ENCODE measurements at places on chromosomes 7 and 10.

DNA sequence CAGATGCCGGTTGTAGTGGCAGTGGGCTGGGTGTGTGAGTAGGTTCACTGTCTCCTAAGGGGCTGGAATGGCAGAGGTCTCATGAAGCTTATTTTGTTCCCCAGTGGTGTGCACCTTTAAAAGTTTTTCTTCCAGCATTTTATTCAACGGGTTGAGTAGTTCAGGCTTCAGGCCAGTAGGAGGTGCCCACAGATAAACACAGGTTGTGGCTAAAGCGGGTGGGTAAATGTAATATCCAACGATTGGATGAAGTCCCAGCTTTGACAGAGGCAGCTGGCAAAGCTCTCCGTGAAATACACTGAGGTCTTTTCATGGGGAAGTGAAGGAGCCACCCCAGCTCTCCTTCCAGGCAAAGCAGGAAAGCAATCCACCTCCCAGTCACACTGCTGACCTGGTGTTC lies 339.8 kb upstream of the LRRTM3 start:
- no peak for DNase-seq

- no peak for DNase-seq
Observed at GRCh38 chr10:66762218-66762729, 163.6 kb upstream of the LRRTM3 start.

GRCh38 chr10:15344876-15345285 lies 26.2 kb downstream of the FAM171A1 start:
- DNase-seq, result no peak

DNA sequence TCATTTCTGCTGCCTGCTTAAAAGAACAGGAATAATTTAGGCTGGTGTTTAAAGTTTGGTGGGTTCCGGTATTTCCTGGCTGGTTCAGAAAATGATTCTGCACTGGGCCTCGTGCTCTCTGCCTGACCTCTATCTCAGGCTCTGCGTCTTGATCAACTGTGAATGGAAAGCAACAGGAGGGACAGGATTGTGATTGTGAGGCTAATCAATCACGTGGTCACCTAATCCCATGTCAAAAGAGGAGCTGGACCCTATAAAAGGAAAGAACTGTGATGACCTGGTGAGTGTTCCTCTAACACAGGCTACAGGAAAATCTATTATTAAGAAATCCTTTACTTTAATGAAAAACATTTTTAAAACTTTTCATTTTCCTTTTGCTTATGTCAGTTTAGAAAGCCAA lies at the start of gene DHX32:
DHX32 (minus strand) TSS at position 101 of the 400 bp plus-strand sequence. CDS start 468 bp downstream, outside the sequence.
- no peak for DNase-seq

DNA sequence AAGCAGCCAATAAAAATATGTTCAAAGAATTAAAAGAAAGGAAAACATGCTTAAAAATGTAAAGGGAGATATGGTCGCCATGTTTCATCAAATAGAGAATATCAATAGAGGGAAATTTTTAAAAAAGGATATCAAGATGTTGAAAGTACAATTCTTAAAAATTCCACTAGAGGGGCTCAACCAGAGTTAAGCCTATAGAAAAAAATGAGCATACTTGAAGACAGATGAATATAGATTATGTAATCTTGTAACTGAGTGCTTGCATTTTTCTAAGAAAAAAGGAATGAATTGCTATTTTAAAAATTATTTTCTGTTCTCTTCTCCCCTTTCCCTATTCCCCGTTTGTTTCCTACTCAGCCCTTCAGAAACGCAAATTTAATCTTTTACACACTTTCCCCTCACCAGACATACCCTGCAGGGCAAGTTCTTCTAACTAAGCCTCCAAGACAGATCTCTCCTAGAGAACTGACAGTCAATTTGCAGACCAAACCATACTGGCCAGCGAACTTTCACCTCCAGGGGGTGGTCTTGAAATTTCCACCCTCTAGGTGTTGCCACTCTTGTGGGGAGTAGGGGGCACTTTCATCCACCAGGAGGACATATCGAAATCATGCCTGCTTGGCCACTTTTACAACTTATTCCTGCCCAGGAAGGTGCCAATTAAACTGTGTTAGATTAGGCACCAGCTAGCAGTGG lies 67.7 kb downstream of the NSUN6 start:
- no peak for DNase-seq

DNA sequence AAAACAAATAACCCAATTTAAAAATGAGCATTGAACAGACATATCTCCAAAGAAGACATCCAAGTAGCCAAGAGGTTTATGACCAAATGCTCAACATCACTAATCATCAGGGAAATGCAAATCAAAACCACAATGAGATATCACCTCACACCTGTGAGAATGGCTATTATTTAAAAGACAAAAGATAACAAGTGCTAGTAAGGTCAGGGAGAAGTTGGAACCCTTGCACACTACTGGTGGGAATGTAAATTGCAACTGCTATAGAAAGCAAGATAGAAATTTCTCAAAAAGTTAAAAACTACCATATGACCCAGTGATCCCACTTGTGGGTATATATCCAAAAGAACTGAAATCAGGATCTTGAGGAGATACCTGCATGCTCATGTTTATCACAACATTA lies 49.5 kb downstream of the SGMS1 start:
- no peak for DNase-seq

DNA sequence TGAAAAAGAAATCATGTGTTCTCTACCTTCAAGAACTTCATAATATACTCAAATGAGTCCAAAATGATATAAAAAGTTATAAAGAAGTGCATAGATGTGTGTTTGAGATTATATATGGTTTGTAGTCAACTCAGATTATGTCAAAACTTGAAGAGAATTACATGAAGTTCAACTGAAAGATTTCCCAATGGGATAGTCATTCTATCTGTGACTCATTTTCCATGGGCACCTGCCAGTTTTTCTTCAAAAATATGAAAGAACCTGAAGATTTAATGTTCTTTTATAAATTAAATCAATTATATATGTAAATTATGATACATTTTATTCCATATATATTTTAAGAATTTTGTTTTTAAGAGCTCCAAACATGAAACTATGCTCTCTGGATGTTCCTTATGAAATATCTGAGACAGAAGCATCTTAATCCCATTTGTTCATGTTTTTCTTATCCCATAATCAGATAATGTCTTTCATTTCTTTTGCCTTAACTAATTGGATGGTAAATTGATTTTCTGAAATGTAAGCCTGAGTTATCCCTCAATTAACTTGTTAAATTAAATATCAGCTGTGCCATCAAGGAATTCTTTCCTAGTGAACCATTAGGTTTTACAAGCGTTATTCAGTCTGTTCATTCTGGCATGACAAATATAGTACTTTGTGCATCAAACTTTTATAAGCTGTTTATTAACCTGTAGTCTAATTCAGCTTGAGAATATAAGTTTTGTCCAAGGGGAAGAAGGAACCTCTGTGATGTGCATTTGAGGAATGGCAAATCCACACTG lies 387.1 kb downstream of the IPMK start:
- DNase-seq, result no peak

DNA sequence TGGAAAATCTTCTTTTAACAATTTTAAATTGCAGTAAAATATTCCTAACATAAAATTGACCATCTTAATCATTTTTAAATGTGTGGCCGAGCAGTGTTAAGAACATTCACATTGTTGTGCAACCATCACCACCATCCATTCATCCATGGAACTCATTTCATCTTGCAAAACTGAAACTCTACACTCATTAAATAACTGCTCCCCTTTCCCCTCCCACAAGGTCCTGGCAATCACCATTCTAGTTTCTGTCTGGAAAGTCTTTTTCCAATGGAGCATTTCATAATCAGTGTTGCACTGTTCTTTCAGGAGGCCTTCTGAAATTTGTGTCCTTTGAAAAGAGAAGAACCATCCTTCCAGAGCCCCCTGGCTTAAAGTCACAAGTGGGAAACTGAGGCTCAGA lies 233.1 kb downstream of the PLXNA4 start:
- DNase-seq, result no peak

DNA sequence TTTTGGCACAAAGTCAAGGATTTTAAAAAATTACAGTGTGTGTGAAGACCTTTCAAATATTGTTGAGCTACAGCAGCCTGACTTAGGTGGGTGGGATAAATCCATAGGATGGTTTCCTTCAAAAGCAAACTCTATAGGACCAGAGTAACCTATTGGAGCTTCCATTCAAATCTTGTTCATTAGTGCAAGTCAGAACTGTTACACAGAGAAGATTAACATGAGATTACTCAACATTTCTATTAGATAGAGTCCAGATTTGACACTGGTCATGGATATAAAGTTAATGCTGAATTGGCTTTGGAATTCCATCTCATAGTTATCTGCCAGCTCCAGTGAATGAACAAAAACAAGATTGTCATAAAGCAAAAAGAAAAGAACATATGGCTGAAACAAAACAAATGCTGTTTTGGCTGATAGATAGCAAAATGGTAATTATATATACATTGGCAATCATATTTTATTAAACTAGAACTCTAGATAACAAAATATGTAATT lies 129.6 kb upstream of the SEMA3A start:
- DNase-seq, result no peak

GRCh38 chr7:4730971-4731370 lies 44.5 kb upstream of the AP5Z1 start:
- no peak for DNase-seq

DNA sequence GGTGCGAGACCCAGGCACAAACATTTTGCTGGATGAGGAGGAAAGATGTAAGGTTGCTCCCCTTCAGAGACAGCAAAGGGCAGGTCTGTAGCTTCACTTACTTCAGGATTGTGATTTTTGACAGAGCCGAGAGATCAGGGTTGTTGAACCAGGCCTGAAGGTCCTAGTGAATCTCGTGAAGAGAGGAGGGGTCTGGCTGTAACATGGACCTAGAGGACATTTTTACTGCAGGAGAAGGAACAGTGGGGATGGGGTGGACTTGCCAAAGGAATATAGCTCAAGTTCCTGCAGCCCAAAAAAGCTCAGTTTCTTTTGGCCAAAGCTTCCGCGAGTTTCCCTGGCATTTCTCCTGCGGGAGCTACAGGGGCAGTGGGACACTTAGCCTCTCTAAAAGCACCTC lies 976 bp upstream of the EGFR start:
- no peak for DNase-seq

GRCh38 chr7:5495581-5496375 lies 72.1 kb upstream of the TNRC18 start:
- no peak for DNase-seq

- DNase-seq, result no peak
Observed at GRCh38 chr7:20597339-20597738, 18.1 kb upstream of the ABCB5 start.

- DNase-seq, result no peak
Observed at GRCh38 chr10:12638103-12638502, 288.8 kb downstream of the CAMK1D start.

- DNase-seq, result no peak
Observed at GRCh38 chr10:103574097-103575061, 80.9 kb downstream of the NEURL1 start.

DNA sequence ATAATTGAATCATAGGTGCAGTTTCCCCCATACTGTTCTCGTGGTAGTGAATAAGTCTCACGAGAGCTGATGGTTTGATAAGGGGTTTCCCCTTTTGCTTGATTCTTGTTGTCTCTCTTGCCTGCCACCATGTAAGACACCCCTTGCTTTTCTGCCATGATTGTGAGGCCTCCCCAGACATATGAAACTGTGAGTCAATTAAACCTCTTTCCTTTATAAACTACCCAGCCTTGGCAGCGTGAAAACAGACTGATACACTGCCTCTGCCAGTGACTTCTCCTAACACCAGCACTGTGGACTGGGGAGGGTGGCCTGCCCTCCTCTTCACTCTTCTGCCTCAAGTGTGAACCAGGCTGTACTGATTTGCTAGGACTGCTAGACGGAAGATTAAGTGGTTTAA lies 108.6 kb downstream of the RAB11FIP2 start:
- DNase-seq, result no peak

- DNase-seq, result no peak
Observed at GRCh38 chr7:29878081-29878688, 71.9 kb downstream of the WIPF3 start.

DNA sequence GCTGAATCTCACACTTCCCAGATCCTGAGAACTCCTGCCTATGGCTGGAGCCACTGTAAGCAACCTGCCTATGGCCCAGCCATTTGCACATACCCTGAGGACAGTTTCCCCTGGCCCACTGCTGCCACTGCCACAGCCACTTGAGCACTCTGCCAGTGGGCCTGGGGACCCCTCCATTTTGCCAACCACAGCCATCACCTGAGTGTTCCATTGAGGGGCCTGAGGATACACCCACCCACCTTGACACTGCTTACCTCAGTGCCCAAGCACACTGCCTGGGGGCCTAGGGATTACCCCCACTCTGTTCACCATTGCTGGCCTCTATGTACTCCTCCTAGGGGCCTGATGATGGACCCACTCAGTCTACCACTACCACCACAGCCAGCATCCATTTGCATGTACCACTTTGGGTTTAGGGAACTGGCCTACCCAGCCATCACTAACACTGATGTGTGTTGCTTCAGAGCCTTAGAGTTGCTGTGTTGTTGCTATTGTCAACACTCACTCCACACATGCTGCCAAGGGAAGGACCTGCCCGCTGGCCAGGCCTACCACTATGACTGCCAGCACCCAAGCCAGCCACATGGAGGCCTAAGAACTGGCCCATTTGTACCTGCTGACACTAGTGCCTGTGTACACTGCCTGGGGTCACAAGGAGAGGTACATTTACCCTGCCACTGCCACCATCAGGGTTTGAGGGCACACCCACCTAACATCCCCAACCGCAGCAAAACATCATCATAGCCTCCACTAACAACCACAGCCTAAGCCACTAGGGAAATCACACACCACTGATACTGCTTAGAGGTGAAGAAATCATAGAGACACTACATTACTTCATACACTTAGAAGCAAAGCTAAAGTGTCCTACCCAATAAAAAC lies 45.9 kb upstream of the ANTXRL start:
- DNase-seq, result no peak
